AG04449 (cell line): ENCODE measurements at places on chromosomes 6 and 20.

- no peak for DNase-seq
Observed at GRCh38 chr6:143828572-143828971, 14.6 kb upstream of the LTV1 start.

- no peak for DNase-seq
Observed at GRCh38 chr6:18141805-18142590, 12.9 kb downstream of the TPMT start.

GRCh38 chr6:84197708-84198107, 29.7 kb downstream of the CEP162 start:
- DNase-seq = no peak

GRCh38 chr6:152170702-152171667, 363.5 kb downstream of the ESR1 start:
- DNase-seq = no peak

- no peak for DNase-seq
Observed at GRCh38 chr6:90198758-90199425, 97.8 kb downstream of the BACH2 start.

- DNase-seq = no peak
Observed at GRCh38 chr6:121917834-121918559, 481.5 kb upstream of the HSF2 start.

GRCh38 chr6:149934249-149935156, 7.3 kb upstream of the ULBP2 start:
- DNase-seq = no peak

DNA sequence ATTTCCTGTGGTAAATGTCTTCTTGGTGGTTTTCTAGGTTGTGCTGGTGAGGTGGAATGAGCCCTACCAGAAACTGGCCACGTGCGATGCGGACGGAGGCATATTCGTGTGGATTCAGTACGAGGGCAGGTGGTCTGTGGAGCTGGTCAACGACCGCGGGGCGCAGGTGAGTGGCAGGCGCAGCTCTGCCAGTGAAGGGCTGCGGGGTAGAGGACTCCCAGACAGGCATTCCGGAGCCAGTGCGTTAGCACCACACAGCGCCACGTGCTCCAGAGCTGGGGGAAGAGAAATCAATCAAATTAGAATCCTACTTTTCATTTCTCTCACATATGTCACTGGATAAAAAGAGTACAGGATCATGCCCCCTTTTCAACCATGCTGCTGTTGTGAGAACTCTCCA, 100.8 kb downstream of the TULP4 start:
- no peak for DNase-seq

- no peak for DNase-seq
Observed at GRCh38 chr6:96787846-96788580, 49.3 kb downstream of the GPR63 start.

DNA sequence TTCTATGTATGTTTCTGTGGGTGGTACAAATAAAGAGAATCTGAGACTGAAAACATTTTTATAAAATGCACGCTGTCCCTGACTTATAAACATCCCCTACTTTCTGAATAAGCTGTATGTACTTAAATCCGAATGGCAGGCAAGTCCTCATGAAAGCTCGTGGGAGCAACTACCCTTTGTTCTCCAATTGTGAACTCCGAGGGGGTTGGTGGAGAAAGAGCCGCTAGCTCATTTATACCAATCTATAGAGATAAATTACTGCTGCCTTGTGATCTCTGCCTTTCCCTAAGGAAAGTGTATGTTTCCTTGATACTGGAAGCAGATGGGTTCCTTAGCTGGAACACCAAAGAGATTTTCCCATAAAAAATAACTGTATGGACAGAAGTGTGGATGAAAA, 84.5 kb downstream of the GJA10 start:
- no peak for DNase-seq

GRCh38 chr20:4866429-4866828, 134.9 kb downstream of the SLC23A2 start:
- no peak for DNase-seq

GRCh38 chr6:158056804-158057203, 75.1 kb downstream of the SYNJ2 start:
- no peak for DNase-seq

- no peak for DNase-seq
Observed at GRCh38 chr20:16111852-16112412, 461.3 kb downstream of the KIF16B start.

- DNase-seq = no peak
Observed at GRCh38 chr6:119116712-119117281, 38.3 kb upstream of the FAM184A start.

GRCh38 chr6:73083886-73084285, 141.4 kb downstream of the KHDC1L start:
- no peak for DNase-seq

DNA sequence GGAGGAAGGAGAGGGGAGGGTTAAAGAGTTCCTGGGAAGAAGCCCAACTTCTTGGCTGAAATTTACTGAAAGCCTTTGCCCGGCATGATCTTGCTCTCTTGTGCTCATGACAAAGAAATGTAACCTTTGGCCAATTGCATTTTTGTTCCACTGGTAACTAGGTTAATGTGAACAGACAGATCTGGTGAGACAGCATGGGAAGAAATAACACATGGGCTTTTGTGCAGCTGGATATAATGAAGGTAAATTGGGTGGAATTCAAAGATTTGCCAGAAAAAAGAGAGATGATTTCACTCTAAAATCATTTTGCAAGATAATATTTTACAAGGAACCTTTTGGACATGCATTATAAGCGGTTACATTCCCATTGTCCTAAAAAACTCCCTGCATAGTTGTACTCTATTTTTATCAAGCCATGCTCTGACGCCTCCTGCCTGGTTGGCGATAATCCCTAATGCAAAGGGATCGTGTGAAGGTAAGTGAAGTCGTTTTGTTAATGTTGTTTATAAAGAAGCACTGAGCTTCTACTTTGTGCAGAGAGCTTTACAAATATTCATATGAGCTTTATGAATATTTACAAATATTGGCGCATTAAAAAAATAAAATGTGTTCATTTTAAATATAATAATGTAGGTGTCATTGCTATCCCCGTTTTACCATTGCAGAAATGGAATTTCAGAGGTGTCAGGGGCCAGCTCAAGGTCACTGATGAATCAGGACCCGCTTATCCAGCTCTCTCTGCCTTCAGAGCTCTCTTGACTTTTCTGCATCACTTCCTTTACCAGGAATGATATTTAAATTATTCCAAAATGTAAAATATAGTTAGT, 161.3 kb upstream of the AGPAT4 start:
- DNase-seq = peak; percentile 93

DNA sequence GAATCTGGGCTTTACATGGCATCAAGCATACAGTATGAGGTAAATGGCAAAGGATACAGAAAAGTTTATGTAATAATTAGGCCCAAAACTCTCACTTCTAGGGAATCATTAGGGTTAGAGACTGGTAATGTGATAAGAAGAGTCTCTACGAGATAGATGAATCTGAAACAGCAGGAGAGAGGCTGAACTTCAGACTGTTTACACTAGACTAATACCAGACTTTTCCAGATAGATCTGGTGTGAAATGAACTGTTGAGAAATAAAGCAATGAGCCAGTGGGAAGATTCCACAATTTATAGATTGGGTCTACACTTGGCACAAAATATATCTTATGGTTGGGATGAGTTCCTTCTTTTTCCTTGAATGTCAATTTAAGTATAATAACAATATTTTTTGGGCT, 134.3 kb downstream of the MAN1A1 start:
- no peak for DNase-seq

DNA sequence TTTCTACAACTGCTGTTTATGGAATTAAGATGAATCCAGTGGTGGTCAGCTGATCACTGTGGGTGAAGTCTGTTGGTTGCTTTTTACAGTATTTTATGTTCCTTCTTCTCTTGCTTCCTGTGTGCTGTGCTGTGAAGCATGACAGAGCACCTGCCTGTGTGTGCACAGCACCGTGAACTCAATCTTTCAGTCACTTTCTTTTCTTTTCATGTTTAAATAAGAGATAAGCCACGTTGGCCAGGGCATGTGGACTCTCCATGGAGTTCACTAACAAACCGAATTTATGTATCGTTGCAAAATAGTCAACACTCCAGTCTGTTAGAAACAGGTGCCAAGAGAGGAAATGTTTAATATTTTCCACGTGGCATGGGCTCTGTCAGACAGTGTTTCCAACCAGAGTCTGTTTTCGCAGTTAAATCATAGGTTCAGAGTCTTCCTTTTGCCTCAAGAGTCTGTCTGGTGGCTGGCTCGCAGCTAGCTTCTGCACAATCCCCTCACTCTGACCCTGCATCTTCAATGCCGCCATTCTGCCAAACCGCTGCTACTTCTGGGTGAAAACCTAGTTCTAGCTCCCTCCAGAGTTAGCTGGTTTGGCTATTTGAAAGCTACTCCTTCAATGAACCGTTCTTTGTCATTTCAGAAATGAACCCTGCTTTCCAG, 73.2 kb downstream of the QRSL1 start:
- DNase-seq = no peak

- no peak for DNase-seq
Observed at GRCh38 chr20:42261766-42262270, 643.6 kb upstream of the CHD6 start.

GRCh38 chr20:919491-919916, 3.4 kb upstream of the ANGPT4 start:
- no peak for DNase-seq

- DNase-seq = no peak
Observed at GRCh38 chr6:69880601-69881000, 14.2 kb downstream of the COL19A1 start.

- no peak for DNase-seq
Observed at GRCh38 chr6:158661156-158661685, 11.4 kb downstream of the SYTL3 start.
